NCI-H774 (cell line): ENCODE measurements at places on chromosomes 4 and X.

DNA sequence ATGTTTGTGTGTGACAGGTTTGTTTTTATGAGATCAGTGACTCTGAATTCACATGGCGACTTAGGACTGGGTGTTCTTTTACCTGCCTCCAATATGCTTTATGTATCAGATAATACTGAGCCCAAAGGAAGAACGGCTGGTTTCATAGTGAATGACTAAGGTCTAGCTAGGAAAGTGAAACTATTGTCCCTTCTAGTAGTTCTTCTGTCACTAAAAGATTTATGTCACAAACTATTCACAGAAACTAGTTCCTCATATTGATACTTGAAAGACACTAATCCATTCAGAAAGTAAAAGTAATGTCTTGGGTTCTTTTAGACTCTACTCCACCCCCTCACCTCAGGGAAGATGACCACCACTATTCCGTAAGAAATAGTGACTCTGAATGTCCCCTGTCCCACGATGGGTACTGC, 81.7 kb downstream of the EGF start:
- no peak for DNase-seq

- DNase-seq, result no peak
These were observed 85.4 kb downstream of the GPRIN3 start for GRCh38 chr4:89222170-89222569.

- no peak for DNase-seq
These were observed 4.3 kb downstream of the SOWAHD start for GRCh38 chrX:119762718-119763117.

DNA sequence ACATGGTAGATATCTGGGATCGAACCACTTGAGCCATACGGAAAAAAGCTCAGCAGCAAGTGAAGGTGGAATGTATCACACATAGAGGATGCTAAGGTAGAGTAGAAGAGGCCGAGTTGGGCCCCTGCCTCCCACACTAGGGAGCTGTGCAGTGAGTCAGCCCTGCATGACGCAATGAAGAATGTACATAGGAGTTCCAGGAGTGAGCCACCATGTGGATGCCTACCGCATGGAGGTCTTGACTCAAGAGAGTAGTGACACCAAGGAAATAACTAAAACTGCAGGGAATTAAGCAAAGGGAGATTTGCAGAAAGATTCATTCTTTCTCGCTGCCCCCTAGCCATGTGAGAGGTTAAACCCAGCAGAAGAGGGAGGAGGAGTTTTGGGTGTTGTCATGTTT, 389.6 kb upstream of the IGFBP7 start:
- DNase-seq, result no peak

- DNase-seq, result no peak
These were observed 91.4 kb downstream of the SLC39A8 start for GRCh38 chr4:102253860-102254259.

DNA sequence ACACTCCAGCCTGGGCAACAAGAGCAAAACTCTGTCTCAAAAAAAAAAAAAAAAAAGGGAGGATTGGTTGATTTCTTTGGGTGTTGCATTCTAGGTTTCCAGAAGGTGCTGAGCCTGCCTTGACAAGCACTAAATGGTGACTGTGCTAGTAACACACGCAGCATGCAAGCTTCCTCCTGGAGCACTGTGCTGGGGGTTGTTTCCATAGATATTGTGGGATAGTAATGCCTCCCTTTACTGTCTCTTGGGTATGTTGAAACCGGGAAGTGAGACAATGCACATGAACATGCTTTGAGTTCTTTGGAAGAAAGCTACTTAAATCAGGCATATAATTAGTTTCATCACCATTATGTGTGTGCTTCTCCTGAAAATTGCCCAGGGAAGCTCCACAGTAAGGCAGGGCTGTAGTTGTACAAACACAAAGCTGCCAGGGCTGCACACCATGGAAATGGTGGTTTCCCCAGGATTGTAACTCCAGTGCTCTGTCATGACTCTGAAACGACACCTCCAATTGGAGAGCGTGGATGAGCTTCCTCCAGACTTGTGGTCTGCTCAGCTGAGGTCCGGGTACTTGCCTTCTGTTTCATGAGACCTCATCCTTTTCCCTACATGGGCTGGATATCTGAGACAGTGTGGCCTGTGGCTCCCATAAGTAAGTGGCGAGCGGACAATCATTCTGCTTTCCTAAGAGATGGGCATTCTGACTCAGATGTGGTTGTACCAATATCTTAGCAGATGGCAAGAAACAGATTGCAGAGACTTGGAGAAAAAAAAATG, 31.5 kb upstream of the STOX2 start:
- DNase-seq, result no peak

DNA sequence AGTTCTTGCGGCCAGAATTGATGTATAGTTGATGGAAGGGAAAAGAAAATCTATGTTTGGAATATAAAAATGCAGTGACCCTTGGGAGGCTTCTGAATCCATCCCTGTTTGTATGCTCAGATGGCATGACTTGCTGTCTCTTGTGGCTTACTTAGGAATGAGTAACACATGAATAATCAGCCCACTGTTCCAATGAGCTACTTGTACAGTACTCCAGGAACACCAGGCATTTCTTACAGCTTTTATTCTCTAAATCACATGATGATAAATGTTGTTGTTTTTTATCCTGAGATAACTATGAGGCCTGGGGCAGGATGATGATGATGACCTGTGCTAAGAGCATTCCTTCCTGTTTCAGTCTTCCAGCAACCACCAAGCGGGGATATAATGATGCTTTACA, 18.9 kb downstream of the TMPRSS11E start:
- DNase-seq, result no peak

DNA sequence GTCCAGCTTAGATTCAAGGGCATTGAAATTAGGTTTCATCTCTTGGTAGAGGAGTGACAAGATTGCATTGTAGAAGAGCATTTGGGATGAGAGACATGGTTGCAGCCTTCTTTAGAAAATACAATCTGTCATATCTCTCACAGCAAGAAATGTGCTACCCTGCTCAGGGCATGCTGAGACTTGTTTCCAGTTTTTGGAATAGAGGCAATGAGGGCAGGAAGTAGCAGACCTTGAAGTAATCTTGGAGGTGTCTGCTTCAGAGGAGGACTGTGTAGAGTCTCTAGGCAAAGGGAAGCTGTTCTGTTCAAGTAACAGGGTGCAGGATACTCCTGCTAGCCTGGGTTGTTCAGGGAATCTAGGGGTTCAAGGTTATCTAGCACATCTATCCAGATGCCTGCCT, 116.1 kb upstream of the ZNF827 start:
- no peak for DNase-seq

GRCh38 chrX:75327607-75328006, 53.7 kb downstream of the UPRT start:
- no peak for DNase-seq

- no peak for DNase-seq
These were observed 108.3 kb upstream of the TEX13A start for GRCh38 chrX:105328773-105329172.

DNA sequence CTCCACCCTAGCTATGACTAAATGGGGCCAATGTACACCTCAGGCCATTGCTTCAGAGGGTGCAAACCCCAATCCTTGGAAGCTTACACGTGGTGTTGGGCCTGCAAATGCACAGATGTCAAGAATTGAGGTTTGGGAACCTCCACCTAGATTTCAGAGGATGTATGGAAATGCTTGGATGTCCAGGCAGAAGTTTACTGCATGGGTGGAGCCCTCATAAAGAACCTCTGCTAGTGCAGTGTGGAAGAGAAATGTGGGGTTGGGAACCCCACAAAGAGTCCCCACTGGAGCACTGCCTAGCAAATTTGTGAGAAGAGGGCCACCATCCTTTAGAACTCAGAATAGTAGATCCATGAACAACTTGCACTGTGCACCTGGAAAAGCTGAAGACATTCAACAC, 284.1 kb downstream of the ANTXR2 start:
- no peak for DNase-seq

GRCh38 chr4:113783289-113783688, 21.8 kb upstream of the CAMK2D start:
- DNase-seq, result no peak

DNA sequence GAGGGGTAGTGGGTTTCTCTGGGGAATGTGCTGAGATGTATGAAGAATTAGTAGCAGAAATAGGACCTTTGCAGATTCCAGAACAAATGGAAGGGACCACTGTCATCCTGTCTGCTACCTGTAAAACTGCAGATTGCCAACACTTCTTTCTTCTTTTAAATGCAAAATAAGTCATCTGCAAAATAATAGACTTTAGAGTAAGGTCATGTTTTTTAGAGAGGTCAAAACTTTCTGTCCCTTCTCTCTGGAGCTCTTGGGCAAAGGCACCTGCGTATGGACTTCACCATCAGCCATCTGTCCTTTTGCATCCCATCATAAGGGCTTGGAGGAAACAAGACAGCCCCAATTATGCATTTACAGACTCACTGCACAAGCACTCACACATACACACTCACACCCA, 121.1 kb upstream of the PPARGC1A start:
- no peak for DNase-seq

- DNase-seq, result no peak
These were observed 16.9 kb downstream of the PLAC1 start for GRCh38 chrX:134641346-134641745.
